ENCODE measurements at places on chromosomes 13 and 19. TPM values are rescaled to one million over a fixed set of nuclear protein-coding genes. Genes with fewer than 3 reads are reported as not detected.

- no peak for DNase-seq
Observed at GRCh38 chr19:5022066-5022860, 53.4 kb downstream of the KDM4B start.

ZNF578 gene
- total RNA-seq, result not detected

DNA sequence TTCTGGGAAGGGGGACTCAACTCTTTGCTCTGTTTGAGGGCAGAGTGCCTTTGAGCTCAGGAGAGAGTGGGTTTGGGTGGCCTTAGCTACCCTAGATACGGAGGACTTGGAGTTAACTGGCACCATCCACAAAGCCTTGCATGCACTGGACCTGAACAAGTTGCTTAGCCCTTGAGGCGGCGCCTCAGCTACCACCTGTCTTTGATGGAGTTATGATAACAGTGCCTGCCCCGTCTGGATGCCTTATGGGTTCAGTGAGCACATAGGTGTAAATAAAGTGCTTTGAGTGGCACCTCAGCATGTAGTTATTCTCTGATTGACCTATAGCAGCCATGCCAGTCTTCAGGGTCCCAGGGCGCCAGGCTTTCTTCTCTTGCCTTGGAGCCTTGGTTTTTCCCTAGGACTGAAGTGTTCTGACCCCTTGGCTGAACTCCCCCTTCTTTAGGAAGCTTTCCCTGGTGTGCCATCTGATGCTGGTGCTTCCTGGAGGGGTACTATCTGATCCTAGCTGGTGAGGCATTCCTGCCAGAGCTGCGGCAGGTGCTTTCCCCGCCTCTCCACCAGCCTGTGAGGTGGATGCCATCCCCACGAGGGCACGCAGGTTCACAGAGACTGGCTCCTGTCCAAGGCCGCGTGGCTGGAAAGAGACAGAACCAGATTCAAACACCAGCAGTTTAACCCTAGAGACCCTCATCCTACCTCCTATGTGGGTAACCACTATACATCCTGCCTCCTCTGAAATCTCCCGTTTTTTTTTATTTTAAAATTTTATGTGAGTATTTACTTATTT lies 5.8 kb downstream of the BCKDHA start:
- no peak for DNase-seq

TRPC4 gene
- total RNA-seq, result 1.2 TPM

DNA sequence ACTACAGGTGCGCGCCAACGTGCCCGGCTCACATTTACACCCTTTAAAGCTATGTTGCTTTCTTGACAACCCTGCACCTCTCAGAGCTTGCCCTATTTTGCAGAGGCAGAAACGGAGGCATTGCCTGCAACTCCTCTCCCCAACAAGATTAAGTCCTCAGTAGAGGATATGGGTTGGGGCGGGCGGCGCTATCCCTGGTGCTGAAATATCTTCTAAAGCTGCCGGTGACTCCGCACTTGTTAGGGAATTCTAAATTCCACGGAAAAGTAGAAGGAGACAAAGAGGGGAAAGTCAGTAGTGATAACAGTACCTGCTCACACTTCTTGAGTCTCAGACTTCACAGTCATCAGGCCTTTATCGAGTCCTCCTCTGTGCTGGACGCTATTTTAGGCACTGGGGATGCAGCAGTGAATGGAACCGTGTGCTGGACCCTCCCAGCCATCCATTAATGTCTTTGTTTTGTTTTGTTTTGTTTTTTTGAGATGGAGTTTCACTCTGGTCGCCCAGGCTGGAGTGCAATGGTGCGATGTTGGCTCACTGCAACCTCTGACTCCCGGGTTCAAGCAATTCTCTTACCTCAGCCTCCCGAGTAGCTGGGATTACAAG lies 18.0 kb downstream of the SLC5A5 start:
- DNase-seq, result peak; percentile 39

Measured in NCI-H460 (cell line).